Stimulated activated CD8-positive, alpha-beta memory T cell treated with anti-CD3 and anti-CD28 coated beads, Interleukin-2, amount 100 ng/mL, for 1 hour (primary cell): ENCODE measurements at places on chromosomes 1 and 21.

- DNase-seq, result no peak
Observed at GRCh38 chr1:244077473-244078220, 26.6 kb downstream of the ZBTB18 start.

GRCh38 chr21:32035617-32036016, 162.8 kb downstream of the HUNK start:
- DNase-seq, result no peak

DNA sequence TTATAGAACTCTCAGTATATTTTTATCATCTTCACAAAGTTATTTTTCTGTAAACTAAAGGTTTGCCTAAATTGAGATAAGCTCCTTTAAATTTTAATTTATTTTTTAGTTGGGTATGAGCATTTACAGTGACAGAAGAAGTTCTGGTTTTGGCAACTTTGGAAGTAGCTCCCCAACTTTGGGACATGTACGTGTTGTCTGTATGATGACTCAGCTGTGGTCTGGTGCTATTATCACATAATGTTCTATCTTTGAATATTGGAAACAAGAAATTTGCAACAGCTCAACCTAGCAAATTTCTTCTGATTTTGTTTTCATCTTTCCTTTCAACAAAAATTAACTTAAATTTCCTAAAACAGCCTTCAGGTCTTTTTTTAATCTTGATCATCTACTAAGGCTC, 46.6 kb upstream of the C1orf105 start:
- no peak for DNase-seq

DNA sequence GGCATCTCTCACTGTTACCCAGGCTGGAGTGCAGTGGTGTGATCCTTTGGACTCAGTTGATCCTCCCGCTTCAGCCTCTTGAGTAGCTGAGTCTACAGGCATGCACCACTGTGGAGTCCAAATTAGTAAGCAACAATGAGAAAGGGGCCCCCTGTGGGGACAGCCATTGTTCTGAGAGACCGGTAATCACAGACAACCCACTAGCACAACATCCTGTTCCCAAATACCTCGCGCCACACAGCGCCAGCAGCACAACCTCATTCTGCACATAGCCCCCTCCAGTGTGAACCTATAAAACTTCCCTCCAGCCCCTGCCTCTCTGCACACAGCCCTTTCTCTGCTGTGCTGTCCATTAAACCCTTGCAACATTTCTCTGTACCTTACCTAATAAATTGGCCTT, 226.4 kb downstream of the DYRK1A start:
- no peak for DNase-seq

DNA sequence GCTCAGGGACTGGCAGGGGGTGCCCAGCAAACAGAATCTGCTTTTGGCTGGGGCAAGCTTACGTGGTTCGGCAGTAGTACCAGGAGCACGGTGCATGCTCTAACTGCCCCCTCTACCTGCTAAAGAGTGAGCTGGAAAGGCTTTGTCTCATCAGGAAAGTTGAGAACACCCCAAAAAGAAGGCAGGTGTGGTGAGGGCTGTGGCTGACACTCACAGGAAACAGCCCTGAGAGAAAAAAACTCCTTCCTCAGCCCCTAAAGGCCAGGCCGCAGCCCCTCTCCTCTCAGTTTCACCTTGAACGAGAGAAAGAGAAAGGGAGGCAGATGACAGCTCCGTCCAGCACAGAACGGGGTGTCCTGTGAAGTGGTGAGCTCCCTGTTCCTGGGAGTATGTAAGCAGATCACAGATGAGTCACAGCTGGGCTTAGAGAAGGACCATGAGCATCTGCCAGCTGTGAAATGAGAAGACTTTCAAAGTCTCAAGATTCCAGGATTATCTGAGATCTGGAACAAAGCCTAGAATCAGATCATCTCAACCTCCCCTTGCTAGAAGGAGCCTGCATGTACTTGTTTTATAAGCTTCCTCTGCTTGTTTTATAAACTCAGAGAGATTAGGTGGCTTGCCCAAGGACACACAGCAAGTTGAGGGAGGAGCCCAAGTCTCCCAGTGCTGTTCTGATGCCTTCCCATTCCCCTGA, 13.4 kb downstream of the LAPTM5 start:
- DNase-seq, result no peak

GRCh38 chr1:59006289-59006658, 222.4 kb upstream of the JUN start:
- DNase-seq, result no peak

- no peak for DNase-seq
Observed at GRCh38 chr1:75870951-75871350, 61.3 kb downstream of the ASB17 start.

DNA sequence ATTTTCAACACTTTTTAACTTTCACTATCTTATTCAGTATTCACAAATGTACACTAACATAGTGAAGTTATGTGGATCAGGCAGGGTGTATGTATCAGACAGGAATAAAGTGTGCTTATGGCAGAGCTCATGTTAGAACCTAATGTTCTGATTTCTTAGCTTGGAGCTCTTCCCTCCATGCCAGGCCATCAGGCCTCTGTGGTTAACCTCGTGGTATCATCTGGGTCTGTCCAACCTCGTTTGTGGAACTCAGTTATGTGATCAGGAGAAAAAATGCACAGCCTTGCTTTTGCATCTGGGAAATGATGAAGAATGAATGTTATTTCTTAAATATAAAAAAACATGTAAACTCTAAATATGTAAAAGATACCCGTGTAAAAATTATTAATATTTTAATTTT, 86.9 kb downstream of the MPZL1 start:
- no peak for DNase-seq

DNA sequence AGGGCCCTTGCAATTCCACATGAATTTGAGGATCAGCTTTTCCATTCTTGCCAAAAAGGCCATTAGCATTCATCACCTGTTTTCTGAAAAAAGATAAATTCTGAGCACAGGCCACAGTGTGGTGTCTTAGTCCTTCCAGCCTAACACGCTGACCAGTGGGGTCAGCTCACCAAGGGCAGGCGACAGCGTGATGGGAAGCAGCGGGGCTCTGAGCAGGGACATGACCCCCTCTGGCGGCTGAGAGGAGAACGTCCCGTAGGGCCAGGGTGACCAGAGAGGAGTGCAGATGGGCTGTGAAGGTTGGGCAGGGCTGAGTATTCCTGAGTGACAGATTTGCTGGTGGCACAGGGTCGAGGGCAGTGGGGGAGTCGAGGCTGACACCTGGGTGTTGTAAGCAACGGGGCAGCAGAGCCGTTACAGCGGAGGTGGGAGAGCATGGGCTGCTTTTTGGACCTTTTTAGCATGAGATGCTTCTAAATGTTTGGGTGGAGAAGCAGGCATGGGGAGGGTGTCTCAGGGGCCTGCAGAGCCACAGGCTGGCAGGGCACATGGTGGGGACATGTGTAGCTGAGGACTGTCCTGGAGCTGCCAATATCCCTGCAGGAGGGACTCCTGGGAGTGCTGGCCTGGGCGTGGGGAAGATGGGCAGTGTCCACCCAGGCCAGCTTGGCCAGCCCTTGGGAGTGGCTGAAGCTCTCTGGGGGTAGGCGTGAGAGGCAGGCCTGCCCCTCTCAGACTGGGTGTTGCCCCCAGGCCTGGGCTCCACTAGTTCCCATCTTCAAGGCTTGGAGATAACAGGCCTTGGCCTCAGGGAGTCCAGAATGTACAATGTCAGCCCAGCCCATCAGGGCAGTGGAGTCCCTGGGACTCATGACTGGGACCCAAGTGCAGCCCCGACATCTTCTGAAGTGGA, 8.6 kb upstream of the CALML6 start:
- DNase-seq, result peak; percentile 29

GRCh38 chr1:201892211-201892610, 3.5 kb downstream of the SHISA4 start:
- DNase-seq, result no peak

GRCh38 chr1:190140644-190141043, 337.0 kb downstream of the BRINP3 start:
- no peak for DNase-seq

DNA sequence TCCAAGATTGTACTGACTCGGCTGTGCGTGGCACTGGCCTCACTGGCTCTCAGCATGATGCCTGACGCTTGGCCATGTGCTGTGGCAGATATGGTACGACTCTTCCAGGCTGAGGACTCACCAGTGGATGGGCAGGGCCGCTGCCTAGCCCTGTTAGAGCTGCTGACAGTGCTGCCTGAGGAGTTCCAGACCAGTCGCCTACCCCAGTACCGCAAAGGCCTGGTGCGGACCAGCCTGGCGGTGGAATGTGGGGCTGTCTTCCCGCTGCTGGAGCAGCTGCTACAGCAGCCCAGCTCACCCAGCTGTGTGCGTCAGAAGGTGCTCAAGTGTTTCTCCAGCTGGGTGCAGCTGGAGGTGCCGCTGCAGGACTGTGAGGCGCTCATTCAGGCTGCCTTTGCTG, 2.9 kb downstream of the IPO13 start:
- no peak for DNase-seq

DNA sequence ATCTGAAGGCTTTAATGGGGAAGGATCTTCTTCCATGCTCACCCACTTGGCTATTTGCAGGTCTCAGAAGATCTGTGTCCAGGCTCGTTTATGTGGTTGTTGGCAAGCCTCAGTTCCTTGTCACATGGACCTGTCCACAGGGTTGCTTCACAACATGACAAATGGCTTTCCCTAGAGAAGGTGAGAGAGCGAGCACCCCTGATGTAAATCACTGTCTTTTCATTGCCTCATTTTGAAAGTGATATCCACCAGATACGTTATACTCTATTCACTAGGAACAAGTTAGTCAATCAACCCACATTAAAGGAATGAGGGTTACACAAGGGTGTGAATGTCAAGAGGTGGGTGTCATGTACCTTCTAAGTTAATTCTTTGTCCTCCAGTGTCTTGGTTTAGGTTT, 433.3 kb downstream of the RPS6KC1 start:
- no peak for DNase-seq

GRCh38 chr1:40029608-40030007, 10.9 kb upstream of the CAP1 start:
- DNase-seq, result no peak

DNA sequence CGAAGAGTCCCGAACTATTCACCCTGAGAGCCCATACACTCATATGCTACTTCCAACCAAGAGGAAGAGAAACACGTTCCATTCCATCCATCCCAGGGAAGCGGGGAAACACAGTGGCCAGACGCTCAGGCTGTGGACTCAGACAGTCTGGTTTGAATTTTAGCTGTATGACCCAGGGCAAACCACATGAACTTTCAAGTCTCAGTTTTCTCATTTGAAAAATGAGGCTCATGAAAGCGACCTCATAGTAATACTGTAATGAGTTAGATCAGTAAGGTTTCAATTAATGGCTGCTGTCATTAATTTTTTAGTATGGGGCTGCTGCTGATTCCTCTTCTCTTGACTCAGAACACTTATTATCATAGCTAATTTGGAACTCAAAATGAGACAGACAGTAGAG, 1.5 kb downstream of the FCRL4 start:
- no peak for DNase-seq

GRCh38 chr1:210123383-210123782, 109.2 kb upstream of the SERTAD4 start:
- DNase-seq, result no peak

GRCh38 chr1:21955501-21956281, 18.6 kb upstream of the HSPG2 start:
- no peak for DNase-seq

- DNase-seq, result no peak
Observed at GRCh38 chr21:17402937-17403336, 109.9 kb upstream of the CXADR start.

- DNase-seq, result no peak
Observed at GRCh38 chr1:113133038-113133437, 60.0 kb downstream of the LRIG2 start.

DNA sequence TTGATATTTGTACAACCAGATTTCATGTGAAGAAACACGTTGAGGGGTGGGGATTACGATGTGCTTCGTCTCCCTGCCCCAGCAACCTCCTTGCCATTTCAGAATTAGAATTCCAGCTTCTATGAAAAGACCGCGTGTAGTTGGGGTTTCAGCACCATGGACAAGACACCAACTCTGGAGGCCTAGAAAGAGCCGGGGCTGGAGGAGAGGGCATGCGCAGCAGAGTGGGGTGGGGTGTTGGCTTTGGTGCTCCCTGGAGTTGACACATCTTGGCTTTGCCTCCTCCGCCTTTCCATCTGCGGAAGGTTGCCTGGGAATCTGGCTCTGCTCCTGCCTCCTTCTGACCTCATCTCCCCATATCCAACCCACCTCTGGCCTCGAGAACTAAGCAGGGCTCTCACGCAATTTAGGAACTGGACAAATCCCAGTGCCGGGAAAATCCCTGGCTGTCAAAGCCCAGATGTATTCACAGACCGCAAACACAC, 11.8 kb downstream of the HTR6 start:
- DNase-seq, result no peak

- no peak for DNase-seq
Observed at GRCh38 chr1:93629101-93630059, 52.3 kb downstream of the BCAR3 start.

DNA sequence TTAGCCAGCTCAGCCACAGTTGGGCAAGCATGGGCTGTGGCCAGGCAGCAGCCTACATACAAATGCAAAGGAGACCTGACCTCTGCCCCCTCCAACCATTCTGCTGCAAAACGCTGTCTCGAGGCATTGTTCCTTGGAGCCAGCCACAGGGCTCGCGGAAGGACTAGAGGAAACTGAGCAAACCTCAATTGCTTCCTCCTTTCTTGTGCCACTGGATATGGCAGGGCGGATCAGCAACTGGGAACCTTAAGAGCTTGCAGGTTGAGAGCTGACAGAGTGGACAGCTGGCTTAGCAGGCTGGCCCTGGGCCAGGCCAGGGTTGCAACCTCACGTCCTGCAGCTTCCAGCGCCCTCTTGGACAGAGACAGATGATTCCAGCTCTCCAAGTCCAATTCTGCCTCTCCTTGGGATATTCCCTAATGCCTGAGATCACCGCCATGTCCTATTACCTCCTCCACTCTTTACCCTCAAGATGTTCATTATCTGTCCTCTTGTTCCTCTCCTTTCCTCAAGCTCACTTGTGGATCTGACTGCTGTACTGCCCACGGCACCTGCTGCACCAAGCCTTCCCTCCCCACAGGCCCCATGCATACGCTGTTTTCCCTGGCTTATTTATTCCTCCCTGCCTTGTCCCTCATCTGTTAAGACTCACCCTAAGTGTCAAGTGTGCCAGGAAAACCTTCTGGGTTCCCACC, 67.5 kb downstream of the SDC3 start:
- DNase-seq, result no peak

GRCh38 chr1:220818421-220819173, 31.9 kb downstream of the MTARC1 start:
- no peak for DNase-seq

- DNase-seq, result no peak
Observed at GRCh38 chr1:102891868-102892625, 216.3 kb downstream of the COL11A1 start.

- no peak for DNase-seq
Observed at GRCh38 chr1:65265296-65265650, 44.1 kb upstream of the DNAJC6 start.

GRCh38 chr1:184739796-184740195, 14.9 kb downstream of the EDEM3 start:
- DNase-seq, result no peak

GRCh38 chr1:164518692-164519332, 40.2 kb upstream of the PBX1 start:
- DNase-seq, result no peak

GRCh38 chr21:42311816-42312625, 3.2 kb downstream of the TFF3 start:
- DNase-seq, result no peak

GRCh38 chr1:245370905-245371581, 216.3 kb downstream of the KIF26B start:
- no peak for DNase-seq
